HFFc6 (cell line): ENCODE measurements at places on chromosomes 11 and 22.

GRCh38 chr11:11378184-11378940 is 25.3 kb upstream of the CSNK2A3 start:
- no peak for DNase-seq

DNA sequence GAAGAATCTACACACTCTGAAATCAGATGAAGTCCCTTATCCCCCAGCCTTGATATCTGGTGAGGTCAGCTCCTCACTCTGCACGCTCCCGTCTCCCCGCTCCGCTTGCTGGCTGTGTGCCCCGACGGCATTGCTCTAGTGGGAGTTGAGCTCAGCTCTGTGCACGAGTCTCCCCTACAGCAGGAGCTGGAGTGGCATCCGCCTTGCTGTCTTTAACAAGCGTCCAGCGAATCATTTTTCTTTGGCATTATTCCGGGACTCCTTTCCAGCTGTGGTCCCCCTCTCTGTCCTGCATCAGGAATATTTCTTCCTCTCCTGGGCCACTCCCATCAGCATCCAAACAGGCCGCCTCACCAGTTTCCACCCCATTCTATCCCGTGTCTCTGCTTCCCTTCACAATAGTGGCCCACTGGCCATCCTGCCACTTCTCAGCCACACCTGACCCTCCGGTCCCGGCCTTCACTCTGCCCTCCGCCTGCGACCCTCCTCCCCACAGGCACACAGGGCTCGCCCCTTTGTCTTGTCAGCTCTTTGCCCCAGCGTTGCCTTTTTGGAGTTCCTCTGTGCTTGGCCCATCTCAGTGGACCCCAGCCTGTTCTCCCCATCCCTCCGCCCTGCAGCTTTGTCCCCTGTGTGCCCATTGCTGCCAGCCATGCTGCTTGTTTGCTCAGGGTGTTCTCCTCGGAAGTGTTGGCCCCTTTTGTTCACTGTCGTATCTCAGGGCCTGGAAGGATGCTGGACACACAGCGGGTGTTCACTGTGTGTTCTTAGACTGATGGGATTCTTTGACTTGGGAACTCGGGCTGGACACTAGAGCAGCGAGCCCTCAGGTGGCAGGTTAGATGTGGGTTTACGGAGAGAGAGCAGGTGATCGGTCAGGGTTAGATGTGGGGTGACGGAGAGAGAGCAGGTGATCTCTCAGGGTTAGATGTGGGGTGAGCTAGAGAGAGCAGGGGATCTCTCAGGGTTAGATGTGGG is 441.8 kb downstream of the TBC1D22A start:
- DNase-seq = no peak

DNA sequence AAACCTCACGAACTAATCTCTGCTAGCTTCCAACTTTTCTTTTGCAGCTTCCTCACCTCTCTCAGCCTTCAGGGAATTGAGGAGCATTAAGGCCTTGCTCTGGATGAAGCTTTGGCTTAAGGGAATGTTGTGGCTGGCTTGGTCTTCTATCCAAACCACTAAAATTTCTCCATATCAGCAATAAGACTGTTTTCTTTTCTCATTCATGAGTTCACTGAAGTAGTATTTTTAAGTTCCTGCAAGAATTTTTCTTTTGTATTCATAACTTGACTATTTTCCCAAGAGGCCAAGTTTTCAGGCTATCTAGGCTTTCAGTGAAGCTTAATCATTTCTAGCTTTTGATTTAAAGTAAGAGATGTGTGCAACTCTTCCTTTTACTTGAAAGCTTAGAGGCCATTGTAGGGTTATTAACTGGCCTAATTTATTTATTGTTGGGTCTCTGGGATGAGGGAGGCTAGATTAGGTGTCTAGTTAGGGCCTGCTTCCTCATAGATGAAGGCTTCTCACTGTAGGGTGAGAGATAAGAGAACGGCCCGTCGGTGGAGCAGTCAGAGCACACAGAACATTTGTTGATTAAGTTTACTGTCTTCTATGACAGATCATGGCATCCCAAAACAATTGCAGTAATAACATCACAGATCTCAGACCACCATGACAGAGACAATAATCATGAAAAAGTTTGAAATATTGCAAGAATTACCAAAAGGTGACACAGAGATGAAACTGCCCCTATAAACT is 33.2 kb downstream of the CSF2RB start:
- no peak for DNase-seq

DNA sequence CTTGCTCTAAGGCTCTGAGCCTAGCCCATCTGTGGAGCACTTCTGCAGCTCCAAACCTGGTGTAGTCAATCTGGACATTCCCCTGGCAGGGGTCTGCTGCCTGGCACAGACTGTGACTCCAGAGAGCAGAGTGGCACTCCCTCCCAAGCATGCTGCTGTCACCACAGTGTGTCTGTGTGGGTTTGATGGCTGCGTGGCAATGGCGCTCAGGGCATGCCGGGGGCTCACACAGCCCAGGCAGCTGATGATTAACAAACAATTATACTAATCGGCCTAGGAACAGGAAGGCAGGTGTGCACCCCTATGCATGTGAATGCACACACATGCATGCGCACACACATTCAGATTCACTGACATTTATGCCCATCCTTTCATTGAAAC is 9.0 kb upstream of the NECTIN1 start:
- DNase-seq = no peak

- no peak for DNase-seq
These were observed 1.5 kb downstream of the VPREB3 start for GRCh38 chr22:23752750-23753149.

DNA sequence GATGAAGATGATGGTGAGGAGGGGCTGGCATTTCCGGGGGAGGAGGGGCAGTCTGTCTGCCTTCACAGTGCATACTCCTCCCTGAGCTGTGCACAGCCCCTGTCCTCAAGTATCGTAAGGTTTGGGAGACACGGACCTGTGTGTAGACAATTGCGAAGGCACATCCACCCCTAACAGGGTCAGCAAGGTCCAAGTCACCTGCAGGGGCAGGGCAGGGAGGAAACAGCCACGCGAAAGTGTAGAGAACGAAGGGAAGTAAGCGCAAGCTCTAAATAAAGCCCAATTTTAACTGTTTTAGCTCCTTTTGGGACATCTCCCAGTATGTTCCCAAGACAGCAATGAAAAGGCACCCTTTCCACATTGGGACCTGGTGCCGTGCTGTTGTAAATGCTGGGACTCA is 448.2 kb downstream of the TBC1D22A start:
- no peak for DNase-seq

DNA sequence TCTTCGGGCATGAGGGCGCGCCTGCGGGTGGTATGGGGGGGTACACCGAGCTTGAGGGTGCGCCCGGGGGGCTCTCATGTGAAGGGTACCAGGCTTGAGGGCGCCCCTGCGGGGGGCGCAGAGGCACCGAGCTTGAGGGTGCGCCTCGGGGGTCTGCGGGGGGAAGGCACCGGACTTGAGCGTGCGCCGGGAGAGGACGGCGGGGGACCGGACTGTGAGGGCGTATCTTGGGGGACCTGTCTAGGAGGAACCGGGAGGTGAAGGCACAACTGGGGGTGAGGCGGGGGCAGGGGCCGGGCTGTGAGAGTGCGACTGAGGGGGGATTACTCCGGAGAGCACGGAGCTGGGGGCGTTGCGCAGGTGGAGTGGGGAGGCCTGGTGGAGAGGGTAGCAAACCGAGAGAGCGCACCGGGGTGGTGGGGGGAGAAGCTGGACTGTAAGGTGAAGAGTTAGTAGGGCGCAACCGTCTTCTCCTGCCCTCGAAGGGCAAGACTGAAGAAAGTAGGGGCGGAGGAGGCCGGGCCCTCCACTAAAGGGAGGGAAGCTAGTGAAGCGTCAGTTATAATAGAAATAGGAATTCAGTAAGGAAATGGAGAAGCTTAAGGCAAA is 1.1 kb upstream of the DDX6 start:
- no peak for DNase-seq

DNA sequence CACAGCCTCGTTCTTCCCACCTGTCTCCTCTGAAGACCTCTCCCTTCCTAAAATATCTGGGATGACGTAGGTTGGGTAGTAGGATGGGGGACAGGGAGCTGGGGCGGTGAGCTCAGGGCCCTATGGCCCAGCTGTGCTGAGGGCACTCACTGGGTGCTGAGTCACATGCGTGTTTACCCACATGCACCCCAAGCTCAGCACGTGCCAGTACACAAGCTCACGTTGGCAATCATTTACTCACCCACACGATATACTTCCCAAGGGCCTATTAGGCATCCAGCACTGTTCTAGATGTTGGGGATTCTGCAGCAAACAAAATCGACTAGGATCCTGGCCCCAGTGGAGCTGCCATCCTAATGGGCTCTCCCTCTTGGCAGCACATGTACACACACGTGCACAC is 28.7 kb downstream of the ARAP1 start:
- no peak for DNase-seq

GRCh38 chr11:61532134-61533038 is 23.8 kb downstream of the LRRC10B start:
- no peak for DNase-seq

GRCh38 chr11:57936050-57936418 is 87.6 kb upstream of the OR9Q1 start:
- DNase-seq = no peak

GRCh38 chr11:84022201-84022600 is 736.0 kb upstream of the CCDC90B start:
- DNase-seq = no peak

- no peak for DNase-seq
These were observed 6.4 kb downstream of the ELF5 start for GRCh38 chr11:34507156-34507555.

GRCh38 chr11:125941619-125942611 is 3.9 kb upstream of the VSIG10L2 start:
- DNase-seq = no peak

DNA sequence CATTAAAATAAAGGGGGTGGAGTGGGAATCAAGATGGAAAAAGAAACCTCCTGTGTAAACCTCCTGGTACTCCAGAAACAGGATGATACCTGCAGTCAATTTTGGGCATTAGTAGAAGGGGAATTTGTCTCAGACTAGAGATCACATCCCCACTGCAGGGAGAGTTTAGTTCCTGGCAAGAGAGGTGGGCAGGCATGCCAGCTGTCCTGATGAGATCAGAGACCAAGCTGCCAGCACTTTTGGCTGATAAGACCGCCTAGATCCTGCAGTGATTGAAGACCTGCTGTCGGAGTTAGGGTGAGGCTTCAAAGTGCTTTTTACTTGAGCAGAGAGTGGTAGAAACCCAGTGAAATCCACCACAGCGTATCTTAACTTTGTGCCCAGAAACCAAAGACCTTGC is 29.7 kb upstream of the NELL1 start:
- DNase-seq = no peak

DNA sequence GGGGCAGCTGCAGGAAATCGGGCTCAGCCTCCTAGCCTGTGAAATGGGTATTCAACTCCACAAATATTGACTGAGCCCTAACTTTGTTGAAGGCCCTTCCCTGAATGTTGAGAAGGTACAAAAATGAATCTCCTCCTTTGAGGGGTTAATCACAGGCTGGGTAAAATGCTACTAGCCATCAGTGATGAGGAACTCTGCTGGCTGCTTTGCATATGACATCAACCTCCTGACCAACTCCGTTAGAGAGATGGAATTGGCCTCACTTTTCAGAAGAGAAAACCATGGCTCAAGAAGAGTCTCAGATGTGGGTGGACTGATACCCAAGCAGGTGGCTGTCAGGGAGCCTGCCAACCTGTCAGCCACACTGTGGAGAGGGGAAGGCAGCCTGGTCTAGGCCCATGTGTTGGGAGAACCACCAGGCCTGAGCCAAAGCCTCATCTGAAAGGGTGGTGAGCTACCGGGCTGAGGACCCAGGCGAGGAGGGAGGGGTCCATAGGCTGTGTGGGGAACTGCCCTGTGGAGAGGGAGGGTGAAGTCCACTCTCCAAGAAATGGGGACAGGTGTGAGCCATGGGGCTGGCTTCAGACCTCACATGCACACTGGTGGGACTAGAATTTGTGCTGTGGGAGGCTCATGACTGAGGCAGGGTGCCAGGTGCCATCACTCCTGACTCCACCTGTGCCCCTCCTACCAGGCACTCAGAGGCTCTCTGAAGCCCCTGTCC is 11.8 kb downstream of the CDCA5 start:
- DNase-seq = no peak

GRCh38 chr11:655036-655726 is 18.1 kb downstream of the DRD4 start:
- DNase-seq = no peak

DNA sequence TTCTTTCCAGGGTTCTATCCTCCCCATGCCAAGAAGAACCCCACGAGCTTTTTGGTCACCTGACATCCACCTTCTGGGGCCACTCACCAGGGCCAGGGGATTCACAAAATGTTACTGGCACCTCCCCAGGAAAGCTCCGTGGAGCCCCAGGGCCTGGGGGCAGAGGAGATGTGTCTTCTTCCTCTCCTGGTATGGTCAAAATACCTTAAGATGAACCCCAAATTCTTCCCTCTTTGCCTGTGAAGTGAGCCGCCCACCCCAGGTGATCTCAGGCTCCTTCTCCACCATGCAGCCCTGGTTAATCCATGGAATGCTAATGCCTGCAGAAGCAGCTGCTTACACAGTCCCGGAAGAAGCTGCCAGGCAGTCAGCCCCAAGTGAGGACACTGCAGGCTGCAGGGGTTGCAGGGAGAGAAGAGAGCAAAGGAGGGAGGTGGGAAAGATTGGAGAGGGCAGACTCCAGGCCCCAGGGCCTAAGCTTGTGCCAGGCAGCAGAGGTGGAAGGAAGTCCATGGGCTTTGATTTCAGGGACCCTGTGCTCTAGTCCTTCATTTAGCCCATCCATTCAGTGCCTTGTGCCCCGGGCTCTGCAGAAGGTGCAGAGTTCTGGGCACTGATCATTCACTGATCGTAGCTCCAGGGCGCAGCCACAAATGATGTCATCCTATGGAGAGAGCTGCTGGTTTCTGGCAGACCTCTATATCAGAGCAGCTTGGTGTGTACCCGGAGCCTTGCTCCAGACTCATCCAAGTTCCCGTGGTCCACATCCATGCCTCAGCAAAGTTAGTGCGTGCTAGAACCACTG is 127.9 kb upstream of the NECTIN1 start:
- DNase-seq = no peak

DNA sequence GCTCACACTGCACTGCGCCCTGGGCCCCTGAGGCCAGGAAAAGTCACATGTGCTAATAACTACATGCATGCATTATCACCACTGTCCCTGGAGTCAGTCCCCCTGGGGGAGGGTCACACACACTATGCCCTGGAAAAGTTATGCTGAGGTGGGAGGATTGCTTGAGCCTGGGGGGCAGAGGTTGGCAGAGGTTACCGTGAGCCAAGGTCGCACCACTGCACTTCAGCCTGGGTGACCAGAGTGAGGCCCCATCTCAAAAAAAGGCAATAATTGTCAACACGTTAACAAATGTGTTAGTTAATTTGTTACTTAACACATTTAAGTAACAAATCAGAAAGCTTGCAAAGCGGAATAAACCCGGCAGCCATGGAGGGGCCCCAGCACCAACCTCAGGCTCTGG is 13.3 kb upstream of the SEC14L6 start:
- no peak for DNase-seq

GRCh38 chr22:29434288-29434687 is 4.1 kb upstream of the RFPL1 start:
- DNase-seq = no peak

- DNase-seq = no peak
These were observed 6.3 kb downstream of the FDX1 start for GRCh38 chr11:110435780-110436717.

GRCh38 chr11:7696424-7696823 is 9.9 kb downstream of the OVCH2 start:
- no peak for DNase-seq

- peak; percentile 31 for DNase-seq
These were observed 11.6 kb downstream of the CD59 start for GRCh38 chr11:33724644-33725035.
